ENCODE measurements at places on chromosomes 6 and 20.

GRCh38 chr6:79787626-79788025, 156.5 kb downstream of the SH3BGRL2 start:
- no peak for DNase-seq

GRCh38 chr20:44861531-44862006, 23.9 kb upstream of the YWHAB start:
- DNase-seq, result no peak

GRCh38 chr6:20564269-20564668, 30.0 kb downstream of the CDKAL1 start:
- DNase-seq, result no peak

DNA sequence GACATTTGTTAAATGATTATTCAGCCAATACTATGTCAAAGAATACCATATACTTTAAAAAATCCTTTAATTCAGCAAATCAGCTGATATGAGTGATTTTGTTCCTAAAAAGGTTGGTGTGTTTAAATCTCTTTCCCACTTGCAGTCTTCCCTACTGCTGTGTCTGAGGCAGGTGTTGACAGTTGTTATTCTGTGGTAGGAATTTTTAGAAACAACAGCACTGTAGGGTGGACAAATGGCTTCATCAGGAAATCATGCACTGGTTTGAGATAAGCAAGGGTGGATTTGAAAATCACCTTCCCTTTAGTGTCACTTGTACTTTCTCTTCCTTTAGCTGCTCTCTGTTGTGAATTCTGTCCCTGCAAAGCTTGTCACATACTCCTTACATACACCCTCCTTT, 213.7 kb upstream of the SGK1 start:
- no peak for DNase-seq

DNA sequence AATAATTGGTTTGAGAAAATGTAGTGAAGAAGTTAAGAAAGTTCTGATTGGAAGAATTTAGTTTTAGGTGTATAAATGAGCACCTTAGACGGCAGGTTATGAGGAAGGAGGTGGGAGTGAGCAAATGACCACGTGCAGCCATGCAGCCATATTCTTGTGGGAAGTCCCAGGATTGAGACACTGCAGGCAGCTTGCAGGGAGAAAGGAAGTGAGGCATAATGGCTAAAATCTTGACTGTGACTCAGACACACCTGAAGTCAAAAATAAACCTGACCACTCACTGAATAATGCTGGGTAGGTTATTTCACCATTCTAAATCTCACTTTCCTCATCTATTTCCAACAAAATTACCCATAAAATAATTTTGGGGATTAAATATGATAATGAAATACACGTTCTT, 16.6 kb downstream of the DSE start:
- no peak for DNase-seq

- DNase-seq, result no peak
These were observed 118.8 kb downstream of the RALGAPA2 start for GRCh38 chr20:20593447-20594170.

GRCh38 chr20:59705651-59706399, 101.5 kb downstream of the PHACTR3 start:
- no peak for DNase-seq

DNA sequence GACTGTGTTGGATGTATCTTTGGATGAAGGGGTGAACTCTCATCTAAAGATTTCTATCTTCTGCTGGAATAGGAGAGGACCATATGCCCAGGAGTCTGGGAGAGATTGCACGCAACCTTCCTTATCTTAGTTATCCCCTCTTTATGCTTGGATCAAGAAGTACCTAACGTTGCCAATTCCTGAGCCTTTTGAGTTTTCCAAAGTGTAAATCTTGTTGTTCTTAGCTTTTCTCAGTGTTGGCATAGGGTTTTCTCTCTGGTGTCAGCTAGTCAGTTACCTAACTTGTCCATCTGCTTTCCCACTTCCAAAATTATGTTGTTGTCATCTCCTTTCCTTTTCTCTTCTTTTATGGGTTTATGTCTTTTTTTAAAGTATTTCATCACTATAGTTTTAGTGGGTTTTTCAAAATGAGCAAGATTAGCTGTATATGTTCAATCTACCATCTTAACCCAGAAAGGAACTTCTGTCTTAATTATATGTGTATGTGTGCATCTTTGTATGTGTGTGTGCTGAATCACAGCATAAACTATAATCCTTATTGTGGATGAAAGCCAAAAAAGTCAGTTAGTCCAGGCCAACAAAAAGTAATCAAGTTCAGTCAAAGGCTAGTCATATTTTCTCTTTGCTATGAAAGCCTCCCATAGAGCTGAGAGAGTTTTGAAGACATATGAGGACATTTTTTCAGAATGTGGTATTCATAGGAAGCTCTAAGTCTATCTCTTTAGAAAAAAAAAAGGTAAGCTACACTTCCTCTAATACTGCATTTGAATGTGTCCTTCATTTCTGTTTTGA, 72.1 kb downstream of the KHDC1L start:
- no peak for DNase-seq

DNA sequence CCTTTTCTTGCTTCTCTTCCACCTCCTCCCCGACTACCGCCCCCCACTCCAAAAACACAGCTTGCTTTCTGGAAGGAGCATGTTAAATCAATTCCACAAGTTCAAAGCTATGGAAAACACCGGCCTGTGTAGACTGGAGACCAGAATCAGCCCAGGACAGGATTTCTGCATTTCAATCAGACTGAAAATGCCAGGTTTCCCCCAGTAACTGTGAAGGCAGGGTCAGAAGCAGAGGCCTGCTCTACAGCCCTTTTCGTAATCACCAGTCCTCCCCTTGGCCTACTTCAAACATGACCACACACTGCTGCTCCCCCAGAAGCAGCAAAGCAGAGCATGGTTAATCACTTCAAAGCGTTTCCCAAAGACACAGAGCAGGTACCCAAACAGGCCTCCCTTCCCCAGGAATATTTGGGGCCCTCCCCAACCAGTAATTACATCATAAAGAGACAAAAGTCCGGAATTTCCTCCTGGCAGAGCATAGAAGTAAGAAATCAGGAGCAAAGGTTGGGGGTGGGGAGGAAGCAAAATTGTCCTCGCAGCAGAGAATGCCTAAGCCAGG, 38.4 kb downstream of the ZMYND8 start:
- DNase-seq, result no peak

DNA sequence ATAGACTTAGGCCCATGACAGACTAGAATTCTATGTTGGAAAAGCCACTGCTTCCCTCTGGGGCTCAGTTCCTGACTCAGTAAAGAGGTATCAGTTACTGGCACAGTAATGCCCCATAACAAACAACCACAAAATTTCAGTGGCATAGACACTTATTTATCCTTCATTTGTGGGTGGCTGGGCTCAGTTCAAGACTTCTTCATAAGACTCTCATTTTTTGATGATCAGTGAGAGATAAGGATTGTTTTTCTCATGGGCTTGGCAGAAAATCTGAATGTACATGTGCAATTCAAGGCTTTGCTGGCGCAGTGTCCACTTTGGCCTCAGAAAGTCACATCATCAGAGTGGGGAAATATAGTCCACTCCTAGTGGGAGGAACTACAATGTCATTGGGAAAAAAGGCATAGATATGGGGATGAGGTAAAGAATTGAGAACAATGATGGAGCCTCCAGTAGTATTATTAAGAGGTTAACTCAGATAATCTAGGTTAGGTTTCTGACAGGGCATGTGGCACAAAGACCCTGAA, 384.6 kb upstream of the FLRT3 start:
- DNase-seq, result no peak

DNA sequence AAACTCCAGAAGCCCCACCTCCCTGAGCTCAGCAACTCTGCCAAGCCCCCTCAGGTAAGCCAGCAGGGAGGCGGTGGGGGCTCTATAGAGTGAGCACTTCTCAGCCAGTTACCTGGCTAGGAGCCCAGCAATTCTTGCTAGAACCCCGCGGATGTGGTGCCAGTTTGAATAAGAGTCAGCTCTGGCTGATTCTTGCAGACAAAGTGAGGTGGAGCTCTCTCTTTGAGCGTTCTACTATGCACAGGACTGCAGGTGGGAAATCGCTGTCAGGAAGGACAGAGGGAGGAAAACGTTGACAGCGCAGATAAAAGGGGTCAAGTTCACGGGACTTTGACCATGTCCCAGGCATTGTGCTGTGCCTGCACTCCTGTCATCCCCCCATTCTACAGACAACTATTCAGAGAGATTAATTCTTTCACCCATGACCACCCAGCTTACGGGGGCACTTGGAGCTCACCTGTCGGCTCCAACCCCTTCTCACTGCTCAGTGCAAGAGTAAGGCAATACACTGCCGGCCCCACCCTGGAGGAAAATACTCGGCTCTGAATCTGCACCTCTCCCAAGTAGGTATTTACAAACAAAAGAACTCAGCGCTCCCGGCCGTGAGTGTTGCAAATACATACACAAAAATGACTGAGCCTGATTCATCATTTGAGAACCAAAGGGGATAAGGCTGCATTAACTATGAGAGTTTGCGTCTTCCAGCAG, 92.9 kb downstream of the ANKRD60 start:
- DNase-seq, result no peak

DNA sequence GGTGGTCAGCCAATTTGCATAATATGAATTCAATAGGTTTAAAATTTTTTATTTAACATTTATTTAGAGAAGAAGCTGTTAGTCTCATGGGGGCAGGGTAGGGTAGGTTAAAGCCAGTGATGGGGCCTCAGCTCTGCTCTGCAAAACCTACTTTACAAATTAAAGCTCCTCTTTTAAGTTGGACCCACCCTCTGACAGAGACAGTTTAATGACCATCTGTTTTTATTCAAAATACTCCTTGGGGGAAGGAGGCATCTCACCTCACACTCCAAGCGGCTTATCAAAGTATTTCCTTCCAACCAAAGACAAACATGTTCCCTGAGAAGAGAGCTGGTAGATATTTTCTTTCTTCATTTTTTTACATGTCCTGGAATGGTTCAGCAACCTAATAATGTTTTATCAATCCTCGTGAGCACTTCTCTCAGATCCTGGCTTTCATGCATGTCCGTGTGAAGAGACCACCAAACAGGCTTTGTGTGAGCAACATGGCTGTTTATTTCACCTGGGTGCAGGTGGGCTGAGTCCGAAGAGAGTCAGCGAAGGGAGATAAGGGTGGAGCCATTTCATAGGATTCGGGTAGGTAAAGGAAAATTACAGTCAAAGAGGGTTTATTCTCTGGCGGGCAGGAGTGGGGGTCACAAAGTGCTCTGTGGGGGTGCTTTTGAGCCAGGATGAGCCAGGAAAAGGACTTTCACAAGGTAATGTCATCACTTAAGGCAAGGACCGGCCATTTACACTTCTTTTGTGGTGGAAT, 184.7 kb downstream of the GJA1 start:
- no peak for DNase-seq

DNA sequence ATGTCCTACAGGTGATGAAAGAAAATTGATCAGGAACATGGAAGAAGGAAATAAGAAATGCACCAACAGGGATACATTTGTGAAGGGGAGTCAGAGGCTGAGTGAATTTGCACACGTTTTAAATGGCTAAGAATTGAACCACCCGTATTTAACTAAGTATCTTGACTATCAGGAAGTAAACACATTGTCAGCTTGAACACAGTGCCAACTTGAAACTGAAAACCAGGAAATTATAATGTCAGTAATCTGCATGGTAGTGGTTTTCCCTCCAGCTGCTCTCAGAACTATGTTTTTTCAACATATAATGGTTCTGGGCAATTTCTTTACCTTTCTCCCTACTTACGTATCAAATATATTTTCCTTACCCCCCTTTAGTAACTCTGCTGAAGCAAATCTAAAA, 366.5 kb upstream of the POU3F2 start:
- no peak for DNase-seq

GRCh38 chr6:169985121-169986015, 233.9 kb downstream of the ERMARD start:
- no peak for DNase-seq

- no peak for DNase-seq
These were observed 256.7 kb downstream of the BMP7 start for GRCh38 chr20:57009775-57010174.

- no peak for DNase-seq
These were observed 72.1 kb downstream of the FOXA2 start for GRCh38 chr20:22511943-22512910.

DNA sequence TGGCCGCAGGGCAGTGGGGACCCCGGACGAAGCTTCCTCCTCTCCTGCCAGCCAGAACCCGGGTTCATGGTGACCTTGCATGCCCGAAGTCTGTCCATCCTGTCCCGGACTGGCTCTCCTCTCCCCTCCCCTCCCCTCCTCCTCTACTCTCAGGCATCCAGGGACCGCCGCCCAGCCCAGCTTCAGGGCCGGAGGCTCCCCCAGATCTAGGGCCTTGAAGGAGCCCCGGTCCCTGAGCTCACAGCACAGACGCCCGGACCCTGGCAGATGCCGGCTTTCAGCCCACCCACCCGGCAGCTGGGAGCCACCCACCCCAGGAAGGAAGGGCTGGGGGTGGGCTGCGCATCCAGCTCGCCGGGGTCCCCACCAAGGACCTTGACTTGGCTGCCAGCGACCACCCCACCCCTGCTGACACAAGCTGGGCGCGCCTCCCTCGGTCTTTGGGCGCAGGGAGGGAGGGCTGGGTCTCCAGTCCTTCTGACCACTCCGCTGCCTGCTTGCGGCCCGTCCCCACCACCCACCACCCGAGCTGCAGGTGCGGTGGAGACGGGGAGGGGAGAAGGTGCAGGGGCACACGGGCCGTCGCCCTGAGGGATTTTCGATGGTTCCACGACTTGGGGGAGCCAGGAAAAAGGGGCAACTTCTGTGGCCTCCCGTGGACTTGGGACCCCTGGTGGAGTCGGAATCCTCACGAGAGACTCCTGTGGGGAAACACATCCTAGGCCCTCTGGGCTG, 5.8 kb upstream of the ABHD16B start:
- no peak for DNase-seq

- no peak for DNase-seq
These were observed 12.8 kb downstream of the UNC93A start for GRCh38 chr6:167303675-167304625.

- no peak for DNase-seq
These were observed 60.2 kb downstream of the LRRC1 start for GRCh38 chr6:53854843-53855567.

- DNase-seq, result peak; percentile 61
These were observed at the start of gene HELZ2 for GRCh38 chr20:63574156-63574828. Gene HELZ2 (minus strand): TSS chr20:63574239. CDS start chr20:63572385, 1,854 bp downstream.

GRCh38 chr20:24049081-24049480, 60.5 kb upstream of the GGTLC1 start:
- no peak for DNase-seq

DNA sequence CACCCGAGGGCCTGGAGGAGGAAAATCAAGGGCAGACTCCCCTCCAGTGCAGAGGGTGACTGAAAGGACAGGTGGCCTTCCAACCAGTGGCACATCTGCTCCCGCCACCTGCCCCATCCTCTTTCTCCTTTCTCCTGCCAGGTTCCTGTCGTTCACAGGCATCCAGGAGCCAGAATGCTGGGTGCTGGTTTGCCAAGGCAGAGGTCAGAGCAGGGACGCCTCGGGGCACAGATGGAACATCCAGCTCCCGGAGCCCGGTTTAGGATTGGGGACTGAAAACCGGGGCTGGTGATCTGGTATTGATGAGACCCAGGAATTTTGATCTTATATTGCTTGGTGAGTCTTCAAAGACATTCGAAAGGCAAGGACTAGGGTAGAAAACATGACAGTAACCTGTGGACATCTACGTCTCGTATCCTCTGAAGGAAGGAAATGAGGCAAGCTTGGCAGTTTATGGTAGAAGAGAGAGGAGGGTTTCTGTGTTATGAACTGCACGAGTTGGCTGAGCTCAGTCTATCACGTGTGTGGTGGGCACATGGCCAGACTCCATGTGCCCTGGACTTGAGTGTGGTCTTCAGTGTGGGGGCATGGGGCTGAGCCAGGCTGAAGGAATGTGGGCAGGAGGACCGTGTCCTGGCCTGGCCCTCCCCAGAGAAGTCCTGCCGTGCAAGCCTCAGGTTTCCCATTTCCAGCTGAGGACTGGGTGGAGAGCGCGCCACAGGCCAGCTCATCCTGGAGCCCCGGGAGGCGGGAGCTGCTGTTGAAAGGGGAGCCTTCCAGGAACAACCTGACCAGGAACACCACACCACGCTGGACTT, 74.2 kb downstream of the IRF4 start:
- no peak for DNase-seq
